ENCODE measurements at places on chromosomes 4 and X. TPM values are rescaled to one million over a fixed set of nuclear protein-coding genes. Genes with fewer than 3 reads are reported as not detected.

Gene C4orf50
- total RNA-seq = 0.02 TPM

Gene ERVMER34-1
- 7.2 TPM for total RNA-seq

Gene PABPC1L2A
- total RNA-seq = not detected

Gene DNAAF6
- not detected for total RNA-seq

Gene PLAC1
- total RNA-seq = not detected
